ENCODE measurements at places on chromosomes 3 and 15.
A peak's percentile ranks its signal among the peaks of the same experiment; 100 is the strongest.

- DNase-seq: no peak
Observed at GRCh38 chr15:52912172-52912571, 122.0 kb upstream of the ONECUT1 start.

DNA sequence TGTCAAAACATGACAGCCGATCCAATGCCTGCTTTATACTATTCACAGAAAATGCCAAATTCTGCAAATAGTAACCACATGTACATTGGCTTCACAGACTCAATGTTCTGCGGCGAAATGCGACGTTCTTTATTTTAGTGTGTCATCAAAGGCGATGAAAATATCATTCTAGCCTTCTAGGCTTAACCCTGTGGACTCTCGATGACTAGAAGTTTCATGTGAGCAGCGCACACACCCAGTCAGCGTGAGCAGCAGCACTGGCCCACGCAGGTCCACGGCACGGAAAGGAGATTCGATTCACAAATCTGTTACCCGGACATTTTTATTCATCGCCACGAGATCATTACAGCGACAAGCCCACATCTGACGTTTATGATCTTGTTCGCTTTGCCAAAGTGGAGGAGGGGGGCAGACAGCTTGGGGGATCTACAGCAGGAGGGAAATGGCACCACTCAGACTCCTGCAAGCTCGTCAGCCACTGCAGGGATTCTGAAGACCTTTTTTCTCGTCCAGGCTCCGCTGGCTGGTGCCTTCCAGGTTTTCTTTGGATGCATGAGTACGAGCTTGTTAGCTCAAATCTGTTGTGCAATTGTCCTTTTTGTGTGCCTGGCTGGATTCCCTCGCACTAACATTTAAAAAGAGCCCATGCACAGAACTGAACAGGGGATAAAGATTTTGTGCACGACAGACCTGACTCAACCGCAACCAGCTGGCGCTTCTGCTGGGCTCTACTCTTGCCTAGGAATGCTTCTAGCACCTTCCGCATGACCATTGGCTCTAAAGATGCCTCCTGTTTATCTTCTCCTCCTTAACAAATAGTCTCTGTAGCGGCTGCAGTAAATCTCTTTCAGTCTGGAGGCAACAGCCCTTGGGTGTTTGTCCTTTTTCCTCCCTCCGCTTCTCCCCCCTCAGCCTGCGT is 938.4 kb downstream of the MCTP2 start:
- no peak for DNase-seq

GRCh38 chr3:49410066-49410845 is 1.5 kb downstream of the RHOA start:
- DNase-seq: no peak

DNA sequence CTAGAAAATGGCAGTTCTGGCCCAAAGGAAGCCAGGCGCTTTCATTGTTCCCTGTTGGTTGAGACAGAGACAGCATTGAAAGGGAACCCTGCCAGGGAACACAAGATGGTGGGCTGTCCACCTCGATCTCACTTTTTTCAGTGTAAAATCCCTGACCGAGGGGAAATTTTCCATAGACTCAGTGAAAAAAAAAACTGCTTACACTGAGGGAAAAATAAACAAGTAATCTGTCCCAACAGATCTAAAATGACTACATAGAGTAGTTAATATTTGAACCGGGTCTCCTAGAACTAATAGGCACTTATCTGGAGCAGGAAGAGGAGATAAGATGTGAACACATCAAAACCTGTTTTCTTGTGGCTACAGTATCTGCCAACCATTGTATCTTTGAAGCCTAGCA is 763.4 kb upstream of the GOLIM4 start:
- DNase-seq: no peak

GRCh38 chr3:121152573-121152972 is 244.6 kb downstream of the STXBP5L start:
- no peak for DNase-seq

DNA sequence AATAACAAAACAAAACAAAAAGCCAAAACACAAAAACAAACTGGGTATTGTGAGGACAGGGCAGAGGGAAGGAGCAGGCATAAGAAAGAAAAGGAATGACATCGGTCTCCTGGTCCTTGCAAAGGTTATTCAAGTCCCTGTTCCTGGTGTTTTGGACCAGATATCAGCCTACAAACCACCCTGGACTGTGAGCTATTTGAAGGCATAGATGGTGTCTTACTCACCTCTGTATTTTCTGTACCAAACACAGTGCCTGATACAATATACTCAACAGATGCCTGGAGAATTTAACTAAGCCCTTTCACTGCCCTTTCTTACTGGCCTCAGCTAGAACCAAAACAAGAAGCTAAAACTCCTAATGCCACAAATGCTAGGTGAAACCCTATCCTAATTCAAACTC is 197.0 kb downstream of the TIGIT start:
- DNase-seq: no peak

DNA sequence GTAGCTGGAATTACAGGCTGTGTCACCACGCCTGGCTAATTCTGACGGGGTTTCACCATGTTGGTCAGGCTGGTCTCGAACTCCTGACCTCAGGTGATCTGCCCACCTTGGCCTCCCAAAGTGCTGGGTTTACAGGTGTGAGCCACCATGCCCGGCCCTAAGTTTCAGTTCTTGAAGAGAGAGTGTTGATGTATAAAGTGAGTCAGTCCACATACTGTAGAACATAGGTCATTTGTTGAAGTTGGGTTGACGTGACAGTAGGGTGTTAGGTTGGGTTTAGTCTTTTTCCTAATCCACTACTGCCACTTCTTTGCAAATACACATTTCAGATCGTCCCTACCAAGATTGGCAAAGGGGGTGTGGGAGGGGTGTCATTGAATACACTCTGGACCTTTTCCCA is 15.2 kb downstream of the DNAJC19 start:
- no peak for DNase-seq

GRCh38 chr3:114144909-114145688 is 33.8 kb downstream of the DRD3 start:
- no peak for DNase-seq

DNA sequence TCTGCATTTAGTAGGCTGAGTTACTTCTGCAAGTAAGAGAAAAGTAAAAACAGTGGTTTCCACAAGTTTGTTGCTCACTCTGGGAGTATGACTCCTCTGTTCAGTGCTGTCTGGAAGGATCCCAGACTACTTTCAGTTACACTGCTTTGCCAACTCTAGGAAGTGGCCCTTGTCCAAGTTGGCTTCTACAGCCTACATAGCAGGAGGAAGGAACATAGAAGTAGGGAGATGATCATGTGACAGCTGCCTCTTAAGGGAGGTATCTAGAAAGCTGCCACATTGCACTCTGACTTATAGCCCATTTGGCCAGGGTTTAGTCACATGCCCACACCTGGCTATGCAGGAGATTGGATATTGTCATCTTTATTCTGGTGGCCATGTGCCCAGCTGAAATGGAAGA is 298.1 kb downstream of the NSUN3 start:
- no peak for DNase-seq

GRCh38 chr3:1072041-1072440 is 20.8 kb upstream of the CNTN6 start:
- DNase-seq: no peak

- no peak for DNase-seq
Observed at GRCh38 chr15:80450811-80451321, 46.7 kb downstream of the ARNT2 start.

DNA sequence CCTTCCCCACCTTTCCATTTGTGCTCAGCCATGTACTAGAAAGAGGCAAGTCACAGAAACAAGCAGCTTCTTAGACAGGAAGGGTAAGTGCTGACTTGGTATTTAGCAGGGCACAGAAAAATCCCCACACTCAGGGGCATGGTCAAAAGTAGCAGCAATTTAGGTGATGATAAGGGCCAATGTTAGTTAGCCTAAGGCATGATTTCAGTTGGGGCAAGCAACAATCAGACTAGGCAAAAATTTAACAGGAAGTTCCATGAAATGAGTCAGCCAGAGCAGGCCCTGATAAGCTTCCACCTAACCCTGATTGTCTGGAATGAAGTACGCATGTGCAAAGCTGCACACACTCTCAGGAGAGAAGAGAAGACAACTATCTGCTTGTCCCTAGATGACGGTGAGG is 423.4 kb upstream of the UBE2E2 start:
- DNase-seq: no peak

- no peak for DNase-seq
Observed at GRCh38 chr3:10901296-10901945, 85.4 kb downstream of the SLC6A11 start.

DNA sequence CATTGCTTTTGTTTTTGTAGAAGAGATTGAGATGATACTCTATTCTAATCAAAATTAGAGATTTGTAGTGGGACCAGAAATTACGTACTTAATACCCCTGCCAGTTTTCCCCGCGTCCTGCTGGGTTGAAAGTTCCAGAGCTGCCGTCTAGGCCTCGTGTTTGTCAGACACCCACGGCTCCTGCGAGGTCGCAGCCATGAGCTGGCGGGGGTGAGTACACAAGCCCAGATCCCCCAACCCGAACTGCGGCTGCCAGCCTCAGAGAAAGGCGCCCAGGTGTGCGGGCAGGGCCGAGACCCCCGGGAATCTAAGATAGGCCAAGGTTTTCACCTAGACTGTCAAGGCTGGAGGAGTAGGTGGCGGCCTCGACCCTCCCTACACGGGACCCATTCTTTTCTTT is 26.3 kb downstream of the GPR160 start:
- DNase-seq: no peak

GRCh38 chr15:34161329-34161963 is 48.5 kb downstream of the KATNBL1 start:
- no peak for DNase-seq

- DNase-seq: no peak
Observed at GRCh38 chr3:42425736-42426407, 15.5 kb upstream of the LYZL4 start.

- DNase-seq: no peak
Observed at GRCh38 chr15:56019060-56019793, 25.8 kb upstream of the NEDD4 start.

- DNase-seq: peak; percentile 42
Observed at GRCh38 chr3:16467393-16467792, 46.1 kb downstream of the RFTN1 start.

GRCh38 chr3:151301787-151302186 is 14.8 kb downstream of the GPR87 start:
- no peak for DNase-seq

DNA sequence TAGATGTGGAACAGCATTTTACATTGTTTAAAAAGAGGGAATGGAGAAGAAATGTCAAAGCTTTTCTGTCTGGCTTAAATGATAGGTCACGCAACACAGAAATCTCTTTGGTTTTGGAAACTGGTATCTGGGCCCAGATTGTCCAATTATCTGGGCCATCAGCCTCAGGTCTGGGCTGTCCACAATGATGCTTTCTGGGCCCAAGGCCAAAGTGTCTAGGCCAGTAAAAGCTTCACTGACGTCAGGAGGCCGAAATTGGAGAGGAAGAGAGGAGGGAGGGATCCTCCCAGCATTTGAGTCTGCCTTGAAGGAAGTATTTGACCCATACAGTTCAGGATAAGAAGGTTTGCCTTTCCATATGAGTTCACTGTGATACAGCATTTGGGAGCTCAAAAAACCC is 60.7 kb upstream of the ALDH1A3 start:
- no peak for DNase-seq

GRCh38 chr3:121957674-121958415 is 63.6 kb downstream of the SLC15A2 start:
- DNase-seq: no peak

All from effector CD4-positive, alpha-beta T cell (primary cell).